ENCODE measurements at places on chromosomes 2 and 18.
A peak's percentile ranks its signal among the peaks of the same experiment; 100 is the strongest.

DNA sequence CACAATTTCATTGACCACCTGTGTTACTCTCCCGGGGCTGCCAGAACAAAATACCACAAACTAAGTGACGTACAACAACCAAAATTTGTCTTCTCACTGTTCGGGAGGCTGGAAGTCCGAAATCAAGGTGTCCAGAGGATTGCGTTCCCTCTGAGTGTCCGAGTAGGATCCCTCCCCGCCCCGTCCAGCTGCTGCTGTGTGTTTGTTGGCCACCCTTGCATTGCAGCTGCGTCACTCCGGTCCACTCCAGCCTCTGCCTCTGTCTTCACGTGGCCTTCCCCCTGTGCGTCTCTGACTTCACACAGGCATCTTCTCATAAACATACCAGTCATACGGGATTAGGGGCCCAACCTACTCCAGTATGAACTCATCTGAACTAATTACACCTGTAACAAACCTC, 251.8 kb upstream of the SMIM21 start:
- DNase-seq: no peak

DNA sequence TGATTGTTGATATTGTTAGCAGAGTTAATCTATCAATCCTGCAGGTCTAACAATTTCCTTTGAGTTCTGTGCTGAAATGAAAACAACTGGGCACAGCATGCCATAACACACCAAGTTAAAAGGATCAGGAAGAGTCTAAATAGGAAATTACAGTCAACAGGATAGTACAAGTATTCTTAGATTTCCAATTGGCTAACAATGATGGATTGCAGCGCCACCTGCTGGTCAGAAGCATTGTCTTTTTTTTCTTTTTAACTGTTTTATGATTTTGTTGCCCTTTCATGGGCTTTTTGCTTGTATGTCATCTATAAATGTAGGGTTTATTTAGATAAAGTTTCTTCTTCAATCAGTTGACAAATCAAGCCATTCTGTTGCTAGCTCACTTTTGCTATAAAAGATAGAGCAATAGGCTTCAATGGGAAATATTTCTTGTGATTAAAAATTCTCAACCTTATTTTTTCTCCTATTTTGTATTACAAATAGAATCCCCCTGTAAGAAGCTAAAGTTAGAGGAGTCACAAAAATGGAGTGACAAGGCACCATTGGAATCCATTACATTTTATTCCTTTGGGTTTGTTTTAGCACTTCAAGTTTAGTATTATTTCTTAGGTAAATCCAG, 40.8 kb upstream of the RPRM start:
- peak; percentile 14 for DNase-seq

DNA sequence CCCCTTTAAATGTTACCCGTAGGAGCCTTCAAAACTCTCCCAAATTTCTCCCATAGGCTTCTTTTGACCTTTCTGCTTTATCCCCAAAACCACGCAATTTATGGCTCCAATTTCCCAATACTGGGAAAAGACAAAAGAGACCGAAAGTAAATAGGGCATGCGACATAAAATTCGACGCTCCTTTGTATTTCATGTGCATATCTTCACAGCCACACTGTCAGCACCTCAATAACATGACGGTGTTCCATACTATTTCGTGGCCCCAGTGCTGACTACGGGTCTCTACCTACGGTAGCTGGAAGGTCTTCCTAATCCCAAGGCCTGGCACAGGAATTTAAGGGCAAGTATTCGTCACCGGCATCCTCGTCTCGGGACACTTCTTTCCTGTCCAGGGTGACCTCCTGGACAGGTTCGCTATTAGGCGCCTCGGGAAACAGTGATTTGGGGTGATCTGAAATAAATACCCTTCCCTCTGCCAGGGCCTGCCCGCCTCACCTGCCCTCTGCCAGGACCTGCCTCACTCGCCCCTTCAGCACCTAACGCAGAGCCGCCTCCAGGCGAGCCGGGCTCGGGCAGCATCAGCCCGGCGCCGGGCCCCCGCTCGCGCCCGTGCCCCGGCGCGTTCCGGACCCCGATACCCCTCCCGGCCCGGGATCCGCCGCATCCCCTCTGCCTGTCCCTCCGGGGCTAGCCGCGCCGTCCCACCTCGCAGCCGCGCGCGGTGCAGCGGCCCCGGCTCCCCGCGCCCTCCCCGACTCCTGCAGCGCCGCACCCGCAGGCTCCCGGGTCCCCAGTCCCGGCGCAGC, 680 bp downstream of the DTNB start:
- DNase-seq: no peak

DNA sequence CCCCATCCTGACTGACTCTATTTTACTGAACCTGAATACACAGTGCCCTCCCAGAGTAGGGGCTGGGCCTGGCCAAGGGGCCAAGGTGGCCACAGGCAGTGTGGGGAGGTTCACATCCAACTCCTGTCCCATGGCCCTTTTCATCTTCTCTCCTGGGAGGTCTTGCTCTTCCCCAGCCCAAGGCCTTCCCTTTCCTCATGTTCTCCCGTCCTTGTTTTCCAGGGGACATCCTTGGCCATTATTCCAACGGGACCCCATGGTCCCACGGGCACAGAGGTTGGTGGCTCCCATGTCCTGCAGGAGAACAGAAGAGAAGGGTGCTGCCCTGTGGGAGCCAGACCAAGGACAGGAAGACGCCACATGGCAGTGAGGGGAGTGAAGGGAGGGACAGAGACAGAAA, 10.4 kb downstream of the MALL start:
- DNase-seq: no peak

DNA sequence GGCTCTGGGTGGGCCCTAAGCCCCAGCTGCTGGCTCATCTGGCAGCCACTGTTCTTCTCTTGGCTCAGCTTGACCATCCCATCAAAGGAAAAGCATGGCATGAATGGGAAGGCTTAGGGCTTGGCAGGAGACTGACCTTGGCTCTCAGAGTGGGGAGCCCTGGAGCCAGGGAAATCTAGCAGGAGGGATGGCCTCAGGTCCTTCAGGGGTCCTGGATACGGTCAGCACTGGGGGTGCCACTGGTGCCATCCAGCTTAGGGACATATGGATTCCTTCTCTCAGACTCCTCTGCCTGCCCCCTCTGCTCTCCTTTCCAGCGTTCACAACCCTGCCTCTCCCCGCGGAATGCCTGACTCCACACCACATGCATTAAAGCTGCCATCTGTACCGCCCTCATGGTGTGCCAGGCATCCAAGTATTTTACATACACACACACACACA, 165.5 kb upstream of the HAAO start:
- no peak for DNase-seq
